ENCODE measurements at places on chromosomes 2 and 18.
A peak's percentile ranks its signal among the peaks of the same experiment; 100 is the strongest.

- peak; percentile 46 for DNase-seq
Measured at GRCh38 chr2:108927936-108928659, 60.9 kb downstream of the EDAR start.

DNA sequence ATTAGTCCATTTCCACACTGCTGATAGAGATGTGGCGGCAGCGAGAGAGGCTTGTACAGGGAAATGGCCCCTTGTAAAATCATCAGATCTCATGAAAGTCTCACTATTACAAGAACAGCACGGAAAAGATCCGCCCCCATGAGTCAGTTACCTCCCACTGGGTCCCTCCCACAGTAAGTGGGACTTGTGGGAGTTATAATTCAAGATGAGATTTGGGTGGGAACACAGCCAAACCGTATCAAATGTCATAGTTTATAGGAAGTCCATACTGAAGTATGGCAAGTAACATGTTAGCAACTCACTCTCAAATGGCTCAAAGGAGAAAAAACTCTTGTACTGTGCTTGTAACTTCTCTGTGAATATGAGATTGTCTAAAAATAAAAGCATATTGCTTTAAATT, 56.1 kb downstream of the FARP2 start:
- no peak for DNase-seq

GRCh38 chr2:215848698-215849097, 164.7 kb downstream of the MREG start:
- DNase-seq: no peak

- DNase-seq: no peak
Measured at GRCh38 chr2:69745035-69745434, 3.1 kb downstream of the ANXA4 start.

- no peak for DNase-seq
Measured at GRCh38 chr2:168773719-168774521, 28.5 kb upstream of the NOSTRIN start.

- no peak for DNase-seq
Measured at GRCh38 chr2:65528241-65528574, 95.8 kb upstream of the SPRED2 start.

DNA sequence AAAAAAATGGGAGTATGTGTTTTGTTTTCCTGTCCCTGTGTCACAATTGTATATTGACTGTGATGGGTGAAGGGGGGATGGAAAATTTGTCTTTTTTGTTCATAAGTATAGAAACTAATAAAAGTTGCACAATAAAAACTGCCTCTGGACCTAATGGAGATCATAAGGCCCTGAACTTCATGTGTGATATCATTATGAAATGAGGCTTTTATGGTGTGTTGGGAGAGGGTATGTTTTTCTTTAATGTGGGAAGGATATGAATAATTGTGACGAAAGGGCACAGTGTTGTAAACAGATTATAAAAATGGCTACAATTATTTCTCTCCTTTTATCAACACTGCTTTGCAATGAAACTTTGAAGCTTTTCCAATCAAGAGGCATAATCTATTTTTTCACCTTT, 1889.3 kb upstream of the CELF4 start:
- no peak for DNase-seq

- no peak for DNase-seq
Measured at GRCh38 chr2:64080179-64080578, 61.0 kb upstream of the VPS54 start.

- no peak for DNase-seq
Measured at GRCh38 chr2:31397094-31397493, 17.4 kb downstream of the XDH start.

DNA sequence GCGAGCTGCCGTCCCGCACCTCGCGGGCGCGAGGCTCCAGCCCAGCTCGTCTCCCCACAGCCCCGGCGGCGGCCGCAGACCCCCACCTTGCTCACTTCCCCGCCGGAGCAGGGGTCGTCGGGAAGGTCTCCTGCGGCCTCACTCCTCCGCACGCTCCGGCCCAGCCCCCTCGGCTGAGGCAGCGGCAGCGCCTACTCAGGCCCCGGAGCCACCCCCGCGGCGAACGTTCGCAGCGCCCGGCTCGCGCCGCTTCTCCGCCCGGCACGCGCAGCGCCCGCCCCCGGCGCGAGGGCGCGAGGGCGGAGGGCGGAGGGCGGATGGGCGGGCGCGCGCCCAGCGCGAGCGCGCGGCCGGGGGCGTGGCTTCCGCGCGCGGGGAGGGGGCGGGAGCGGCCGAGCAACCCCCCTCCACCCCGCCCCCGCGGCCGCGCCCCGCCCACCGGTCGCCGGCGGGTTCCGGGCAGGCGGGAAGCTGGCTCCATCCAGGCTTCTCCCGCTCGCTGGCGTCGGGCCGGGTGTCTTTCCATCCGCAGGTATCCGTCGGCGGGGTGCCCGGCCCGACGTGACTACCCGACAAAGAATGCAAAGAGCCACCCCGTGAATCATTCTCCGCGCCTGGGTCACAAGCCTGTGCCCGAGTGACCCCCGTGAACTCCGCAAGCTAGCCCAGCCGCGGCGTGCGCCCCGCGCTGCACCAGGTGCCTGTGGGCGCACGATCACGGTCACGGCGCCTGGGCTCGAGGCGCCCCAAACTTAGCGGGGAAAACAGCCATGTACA, at the start of gene DTNB:
TSS of gene DTNB (minus strand) at position 278 of the 777 bp plus-strand sequence. CDS start 20,917 bp downstream, outside the sequence.
- peak; percentile 70 for DNase-seq

GRCh38 chr2:182946958-182947369, 80.5 kb upstream of the FRZB start:
- DNase-seq: no peak

GRCh38 chr2:118177318-118177717, 89.0 kb downstream of the INSIG2 start:
- DNase-seq: no peak

- no peak for DNase-seq
Measured at GRCh38 chr2:10431797-10432196, 16.3 kb downstream of the ODC1 start.

- no peak for DNase-seq
Measured at GRCh38 chr2:64617631-64618151, 36.0 kb downstream of the SERTAD2 start.

GRCh38 chr2:75162897-75163296, 36.4 kb downstream of the TACR1 start:
- DNase-seq: no peak

DNA sequence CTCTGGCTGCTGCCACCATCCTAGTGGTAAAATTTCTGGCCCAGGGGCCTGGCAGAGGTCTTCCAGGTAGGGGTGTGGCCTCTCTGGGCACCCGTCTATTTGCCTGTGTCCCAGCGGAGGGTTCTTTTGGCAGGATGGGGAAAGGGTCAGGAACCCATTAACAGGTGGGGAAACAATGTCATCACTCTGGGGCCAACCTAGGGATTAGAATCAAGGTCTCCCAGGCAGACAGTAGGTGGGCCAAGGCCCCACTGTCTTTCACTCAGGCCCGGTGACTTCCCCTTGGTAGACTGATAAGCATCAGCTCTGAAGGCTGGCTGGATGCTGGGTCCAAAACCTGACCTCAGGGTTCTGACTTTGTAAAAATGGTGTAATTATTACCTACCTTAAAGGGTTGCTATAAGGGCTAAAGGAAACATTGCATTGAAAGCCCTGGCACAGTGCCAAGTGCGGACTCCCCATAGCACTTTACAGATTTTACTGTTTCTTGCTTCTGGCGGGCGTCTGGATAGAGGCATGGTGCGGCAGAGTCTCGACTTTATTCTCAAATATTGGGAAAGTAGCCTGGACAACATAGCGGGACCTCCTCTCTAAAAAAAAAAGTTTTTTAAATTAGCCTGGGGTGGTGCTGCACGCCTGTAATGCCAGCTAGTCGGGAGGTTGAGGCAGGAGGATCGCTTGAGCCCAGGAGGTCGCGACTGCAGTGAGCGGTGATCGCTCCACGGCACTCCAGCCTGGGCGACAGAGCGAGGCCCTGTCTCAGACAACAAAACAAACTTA, 2.2 kb downstream of the LBX2 start:
- no peak for DNase-seq

Data from T-helper 2 cell (primary cell).